AG04449 (cell line): ENCODE measurements at places on chromosomes 4 and X.

DNA sequence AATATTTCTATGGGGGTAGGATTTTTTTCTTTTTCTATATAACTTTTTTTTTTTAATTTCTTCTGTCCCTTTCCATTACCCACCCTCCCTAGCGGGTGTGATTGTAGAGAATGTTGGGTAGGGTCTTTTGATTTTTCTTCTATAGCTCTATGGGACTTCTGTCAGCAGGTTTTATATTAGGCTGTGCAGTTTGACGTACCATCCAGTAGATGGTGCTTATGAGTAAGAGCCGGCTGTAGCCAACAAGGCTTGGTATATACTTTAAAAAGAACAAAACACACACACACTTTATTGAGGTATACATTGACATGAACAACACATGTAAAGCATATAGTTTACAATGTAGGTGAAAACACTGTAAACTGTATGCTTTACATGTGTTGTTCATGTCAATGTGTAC, 247.9 kb upstream of the POF1B start:
- DNase-seq = no peak

GRCh38 chrX:130887376-130887775, 15.6 kb downstream of the ENOX2 start:
- no peak for DNase-seq

GRCh38 chr4:76545226-76545884, 110.3 kb downstream of the SHROOM3 start:
- no peak for DNase-seq

DNA sequence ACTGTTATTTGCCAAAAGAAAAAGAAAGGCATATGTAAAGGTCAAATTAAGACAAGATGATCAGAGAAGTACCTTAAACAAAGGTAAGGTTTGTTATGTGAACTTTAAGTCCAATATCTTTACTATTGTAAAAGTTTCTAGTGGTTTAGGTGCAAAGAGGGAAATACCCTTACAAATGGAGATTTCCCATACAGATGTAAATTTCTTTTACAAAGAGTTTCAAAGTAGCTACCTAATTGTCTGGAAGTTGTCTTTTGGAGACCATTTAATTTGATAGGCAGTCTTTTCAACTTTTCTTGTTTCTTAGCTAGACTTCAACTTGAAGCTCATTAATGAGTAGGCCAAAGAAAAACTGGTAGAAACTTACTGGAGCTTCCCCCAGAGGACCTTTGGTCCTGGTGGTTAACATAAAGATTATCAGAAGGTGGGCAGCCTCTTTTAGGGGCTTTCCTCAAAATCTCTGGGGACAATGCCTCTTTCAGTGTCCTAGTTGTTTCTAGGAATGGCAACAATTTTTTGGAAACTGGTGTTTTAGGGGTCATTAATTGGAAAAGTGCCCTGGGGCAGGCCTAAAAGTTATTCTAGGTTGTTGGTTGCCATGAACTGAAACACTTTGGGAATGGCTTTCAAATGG, 297.3 kb downstream of the GUCY2F start:
- no peak for DNase-seq
